ENCODE measurements at places on chromosomes 6 and 20.

DNA sequence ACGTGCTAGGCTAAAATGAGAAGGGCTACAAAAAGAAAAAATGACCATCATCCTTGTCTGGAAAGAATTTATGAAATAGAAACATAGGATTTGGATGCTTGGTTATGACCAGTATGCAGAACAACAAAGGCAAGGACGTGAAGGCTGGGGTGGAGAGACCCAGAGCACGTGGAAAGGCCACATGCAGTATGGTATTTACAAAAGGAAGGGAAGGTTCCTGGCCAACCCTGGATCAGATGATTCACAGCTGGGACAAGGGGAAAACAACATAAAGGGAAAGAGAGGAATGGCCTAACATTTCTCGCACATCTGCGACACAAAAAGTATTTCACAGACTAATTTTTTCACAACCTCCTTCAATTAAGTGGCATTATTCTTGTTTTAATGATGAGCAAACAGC, 8.2 kb downstream of the STX7 start:
- DNase-seq, result no peak

DNA sequence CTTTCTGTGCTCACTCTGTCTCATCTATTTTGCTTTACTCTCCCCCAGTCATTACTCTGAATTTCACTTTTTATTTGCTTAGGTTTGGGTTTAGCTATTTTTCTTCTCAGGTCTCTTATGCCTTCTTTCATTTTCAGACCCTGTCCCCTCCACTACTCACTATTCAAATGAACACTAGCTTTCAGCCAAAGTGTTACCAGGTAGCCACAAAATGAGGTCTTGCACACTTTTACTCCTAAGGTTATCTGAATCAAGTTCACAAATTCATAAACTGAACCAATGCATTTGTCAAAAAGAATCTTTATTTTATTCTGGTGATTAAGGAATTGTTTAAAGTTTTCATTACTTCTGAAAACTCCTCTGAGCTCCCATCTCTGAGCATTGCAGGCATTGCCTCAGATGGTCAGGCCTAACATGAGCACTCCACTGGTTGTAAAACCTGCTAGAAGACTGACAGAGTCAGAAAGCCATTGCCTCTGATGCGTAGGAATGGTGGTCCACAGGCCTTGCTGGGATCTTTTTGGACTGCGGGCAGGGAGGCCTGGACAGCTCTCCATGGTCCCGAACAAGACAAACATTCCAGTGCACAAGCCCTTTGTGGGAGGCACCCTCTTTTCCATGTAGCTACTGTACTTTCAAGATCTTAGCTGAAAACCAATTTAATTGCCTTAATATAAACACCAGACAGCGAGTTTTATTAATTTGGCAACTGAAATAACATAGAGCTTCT, 48.5 kb downstream of the FYN start:
- DNase-seq, result no peak

- DNase-seq, result no peak
Observed at GRCh38 chr20:47309806-47310426, 46.6 kb downstream of the ZMYND8 start.

- no peak for DNase-seq
Observed at GRCh38 chr20:21656308-21657067, 49.0 kb upstream of the PAX1 start.

- DNase-seq, result peak; percentile 18
Observed at GRCh38 chr6:160300076-160300695, 41.6 kb upstream of the SLC22A2 start.

DNA sequence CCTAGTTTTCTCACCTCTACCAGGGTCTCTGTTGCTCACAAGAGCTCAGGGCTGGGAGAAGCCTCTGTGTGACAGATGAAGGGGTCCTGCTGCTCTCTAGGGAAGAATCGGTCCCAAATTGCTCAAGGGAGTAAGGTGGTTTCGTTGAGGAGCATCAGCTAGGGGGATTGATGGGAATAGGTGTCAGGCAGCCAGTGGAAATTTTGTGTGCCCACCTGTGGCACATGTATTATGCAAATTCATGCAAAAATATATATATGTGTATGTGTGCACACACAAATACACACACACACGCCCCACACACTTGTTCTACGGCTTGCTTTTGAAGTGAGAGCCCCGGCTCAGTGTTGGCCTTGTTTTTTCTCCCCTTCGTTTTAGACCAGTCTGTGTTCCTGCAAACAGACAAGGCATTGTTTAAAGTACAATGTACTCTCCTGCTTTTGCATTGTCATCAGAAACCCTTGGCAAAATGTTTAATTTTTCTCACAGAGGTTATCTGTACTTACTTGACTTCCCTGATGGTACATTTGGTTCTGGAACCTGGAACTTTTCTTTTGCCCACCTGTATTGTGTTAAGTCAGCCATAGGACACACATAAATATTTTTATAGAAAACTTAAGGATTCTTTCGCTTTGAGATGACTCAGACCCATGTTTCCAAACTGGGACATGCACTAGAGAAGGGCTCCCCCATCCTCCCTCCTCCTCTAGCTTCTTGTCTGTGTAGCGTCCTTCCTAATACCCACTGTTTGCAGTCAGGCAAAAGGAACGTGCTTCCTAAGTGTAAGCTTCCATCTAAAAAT, 26.7 kb downstream of the FOXO3 start:
- peak; percentile 26 for DNase-seq

GRCh38 chr6:101539510-101540245, 146.2 kb downstream of the GRIK2 start:
- no peak for DNase-seq

DNA sequence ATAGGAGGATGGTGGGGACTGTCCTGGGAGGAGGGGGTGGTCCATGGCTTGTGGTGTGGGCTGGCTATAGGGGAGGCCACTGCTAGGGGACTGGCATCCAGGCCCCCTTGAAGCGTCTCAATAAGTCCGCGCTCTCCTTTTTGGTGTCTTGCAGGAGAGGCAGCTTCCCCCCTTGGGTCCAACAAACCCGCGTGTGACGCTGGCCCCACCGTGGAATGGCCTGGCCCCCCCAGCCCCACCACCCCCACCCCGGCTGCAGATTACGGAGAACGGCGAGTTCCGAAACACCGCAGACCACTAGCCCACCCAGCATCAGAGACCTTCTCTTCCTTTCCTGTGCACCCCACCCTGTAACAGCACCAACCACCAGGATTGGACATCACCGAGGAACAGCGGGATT, 2.8 kb upstream of the ZBTB9 start:
- DNase-seq, result no peak

- no peak for DNase-seq
Observed at GRCh38 chr6:33323623-33323948, 6.0 kb upstream of the ZBTB22 start.

DNA sequence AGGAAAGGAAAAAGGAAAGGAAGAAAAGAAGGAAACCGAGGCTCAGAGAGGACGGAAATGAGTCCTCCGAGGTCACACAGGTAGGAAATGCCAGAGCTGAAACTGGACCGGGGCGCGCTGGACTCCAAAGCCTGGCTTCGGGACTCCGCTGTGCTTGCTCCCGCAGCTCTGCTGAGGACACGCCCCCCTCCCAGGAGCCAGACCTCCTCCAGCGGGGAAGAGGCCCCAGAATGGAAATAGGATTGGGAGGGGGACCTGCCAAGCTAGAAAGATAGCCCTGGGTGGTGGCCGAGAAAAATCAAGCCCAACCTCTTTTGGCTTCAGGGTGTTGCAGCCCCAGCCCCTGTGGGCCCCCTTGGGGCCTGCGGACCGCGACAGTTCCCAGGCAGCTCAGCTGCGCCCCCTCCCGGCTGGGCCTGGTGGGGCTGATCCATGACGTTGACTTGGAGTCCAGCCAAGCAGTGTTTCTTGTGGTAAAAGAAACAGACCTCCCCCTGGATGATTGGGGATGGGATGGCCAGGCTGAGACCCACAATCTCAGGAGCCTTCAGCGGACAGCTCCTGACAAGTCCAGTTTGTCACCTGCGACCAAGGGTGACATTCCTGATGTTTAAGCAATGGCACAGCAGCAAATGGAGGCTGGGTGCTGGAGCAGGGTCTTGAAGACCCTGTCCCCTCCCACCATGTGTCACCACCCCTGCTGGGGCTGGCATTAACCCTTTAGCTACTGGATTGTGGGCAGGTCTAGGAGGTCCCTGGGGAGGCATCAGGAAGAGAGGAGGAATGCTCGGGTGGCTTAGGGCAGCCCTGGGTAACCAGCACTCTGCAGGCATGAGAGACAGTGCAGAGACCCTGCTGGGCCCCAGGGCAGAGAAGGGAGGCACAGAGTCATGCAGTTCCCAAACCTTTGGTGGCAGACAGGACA, 55.4 kb downstream of the RIPOR3 start:
- DNase-seq, result peak; percentile 57

DNA sequence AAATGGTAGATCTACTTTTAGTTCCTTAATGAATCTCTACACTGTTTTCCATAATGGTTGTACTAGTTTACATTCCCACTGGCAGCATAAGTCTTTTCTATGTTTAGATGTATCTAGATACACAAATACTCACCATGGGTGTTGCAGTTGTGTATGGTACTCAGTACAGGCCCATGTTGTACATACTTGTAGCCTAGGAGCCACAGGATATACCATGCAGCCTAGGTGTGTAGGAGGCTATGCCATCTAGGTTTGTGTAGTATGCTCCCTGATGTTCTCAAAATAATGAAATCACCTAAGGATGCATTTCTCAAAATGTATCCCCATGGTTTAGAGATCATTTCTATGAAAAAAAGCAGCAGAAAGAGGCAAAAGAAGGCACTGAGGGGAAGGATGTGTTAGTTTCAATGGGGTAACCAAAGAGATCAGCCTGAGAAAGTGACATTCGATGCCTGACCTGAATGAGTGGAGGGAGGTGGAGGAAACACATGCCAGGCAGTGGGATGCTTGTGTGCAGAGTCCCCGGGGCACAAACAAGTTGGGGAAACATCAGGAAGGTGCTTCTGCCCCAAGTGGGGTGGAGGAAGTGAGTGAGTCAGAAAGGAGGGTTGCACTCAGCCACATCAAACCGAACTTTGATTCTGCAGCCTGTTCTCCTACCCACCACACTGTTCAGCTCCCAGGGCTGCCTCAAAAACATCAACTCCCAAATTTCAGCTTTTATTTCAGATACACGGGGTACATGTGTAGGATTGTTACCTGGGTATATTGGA, 191.2 kb downstream of the ZNF217 start:
- no peak for DNase-seq

DNA sequence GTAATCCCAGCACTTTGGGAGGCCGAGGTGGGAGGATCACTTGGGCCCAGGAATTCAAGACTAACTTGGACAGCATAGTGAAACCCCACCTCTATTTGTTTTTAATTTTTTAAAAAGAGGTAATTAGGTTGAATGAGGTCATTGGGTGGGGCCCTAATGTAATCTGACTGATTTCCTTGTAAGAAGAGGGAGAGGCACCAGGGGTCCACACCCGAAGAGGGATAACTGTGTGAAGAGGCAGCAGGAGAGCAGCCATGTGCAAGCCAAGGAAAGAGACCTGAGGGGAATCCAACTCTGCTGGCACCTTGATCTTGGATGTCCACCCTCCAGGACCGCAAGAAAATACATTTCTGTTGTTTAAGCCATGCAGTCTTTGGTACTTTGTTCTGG, 63.4 kb downstream of the QRSL1 start:
- no peak for DNase-seq

GRCh38 chr20:32229251-32229747, 21.6 kb downstream of the POFUT1 start:
- DNase-seq, result no peak

DNA sequence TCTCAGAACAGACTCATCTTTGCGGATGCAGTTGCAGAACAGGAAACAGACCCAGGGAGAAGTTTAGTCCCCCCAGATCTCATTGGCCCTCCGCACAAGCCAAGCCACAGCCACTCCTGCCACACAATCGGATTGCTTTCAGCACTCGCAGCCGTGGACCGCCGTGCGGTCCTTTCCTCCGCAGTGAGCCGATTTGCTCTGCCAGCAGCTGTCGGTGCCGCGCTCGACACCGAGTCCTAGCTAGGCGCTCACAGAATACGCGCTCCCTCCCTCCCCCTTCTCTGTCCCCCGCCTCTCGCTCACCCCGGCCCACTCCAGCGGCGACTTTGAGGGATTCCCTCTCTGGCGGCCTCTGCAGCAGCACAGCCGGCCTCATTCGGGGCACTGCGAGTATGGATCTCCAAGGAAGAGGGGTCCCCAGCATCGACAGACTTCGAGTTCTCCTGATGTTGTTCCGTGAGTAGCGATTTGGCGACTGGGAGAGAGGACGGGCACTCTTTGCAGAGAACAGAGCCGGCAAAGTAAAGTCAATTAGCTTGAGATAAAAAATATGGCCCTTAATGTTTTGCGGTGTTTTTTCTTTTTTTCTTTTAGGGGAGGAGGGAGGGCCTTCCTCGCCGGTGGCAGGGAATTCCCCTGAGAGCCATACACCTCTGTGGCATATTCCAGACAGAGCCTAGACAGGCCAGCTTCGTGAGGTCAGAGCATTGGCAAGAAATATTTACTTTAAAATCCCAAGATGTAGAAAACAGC, at the start of gene LAMP5:
LAMP5 (plus strand) TSS at position 130 of the 753 bp plus-strand sequence; CDS start at position 393, 263 bp downstream.
- DNase-seq, result peak; percentile 73

- DNase-seq, result no peak
Observed at GRCh38 chr20:51584737-51585136, 42.2 kb upstream of the NFATC2 start.

DNA sequence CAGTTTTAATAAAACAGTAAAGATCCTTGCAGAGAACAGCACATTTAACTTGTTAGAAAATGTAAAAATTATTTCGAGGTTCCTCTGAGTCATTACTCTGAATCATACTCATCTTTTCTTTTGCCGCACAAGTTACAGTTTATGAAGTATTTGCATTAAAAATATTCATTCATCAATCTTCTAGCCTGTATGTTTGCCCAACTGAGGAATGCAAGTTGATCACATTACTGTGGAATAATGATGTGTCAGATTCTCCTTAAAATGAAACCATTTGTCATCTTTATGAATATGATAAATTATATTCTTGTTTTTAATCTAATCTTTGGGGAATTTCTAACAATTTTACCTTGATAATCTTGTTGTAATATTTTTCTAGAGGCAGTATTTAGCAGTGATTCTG, 340.4 kb upstream of the OPRM1 start:
- DNase-seq, result no peak

DNA sequence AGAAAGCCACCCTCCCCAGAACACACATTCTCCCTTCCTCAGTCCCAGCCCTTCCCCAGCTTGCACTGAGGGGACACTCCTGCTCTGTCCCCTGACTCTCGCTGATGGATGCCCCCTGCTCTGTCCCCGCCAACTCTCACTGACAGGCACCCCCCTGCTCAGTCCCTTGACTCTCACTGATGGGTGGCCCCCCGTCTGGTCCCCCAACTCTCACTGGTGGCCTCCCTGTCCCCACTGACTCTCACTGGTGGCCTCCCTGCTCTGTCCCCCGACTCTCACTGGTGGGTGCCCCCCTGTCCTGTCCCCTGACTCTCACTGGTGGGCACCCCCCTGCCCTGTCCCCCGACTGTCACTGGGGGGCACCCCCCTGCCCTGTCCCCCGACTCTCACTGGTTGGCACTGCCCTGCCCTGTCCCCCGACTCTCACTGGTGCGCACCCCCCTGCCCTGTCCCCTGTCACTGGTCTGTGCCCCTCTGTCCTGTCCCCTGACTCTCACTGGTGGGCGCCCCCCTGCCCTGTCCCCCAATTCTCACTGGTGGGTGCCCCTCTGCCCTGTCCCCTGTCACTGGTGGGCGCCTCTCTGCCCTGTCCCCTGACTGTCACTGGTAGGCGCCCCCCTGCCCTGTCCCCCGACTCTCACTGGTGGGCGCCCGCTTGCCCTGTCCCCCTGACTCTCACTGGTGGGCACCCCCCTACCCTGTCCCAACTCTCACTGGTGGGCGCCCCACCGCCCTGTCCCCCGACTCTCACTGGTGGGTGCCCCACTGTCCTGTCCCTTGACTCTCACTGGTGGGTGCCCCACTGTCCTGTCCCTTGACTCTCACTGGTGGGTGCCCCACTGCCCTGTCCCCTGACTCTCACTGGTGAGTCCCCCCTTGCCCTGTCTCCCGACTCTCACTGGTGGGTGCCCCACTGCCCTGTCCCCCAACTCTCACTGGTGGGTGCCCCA, 60.9 kb downstream of the GINS1 start:
- DNase-seq, result no peak

All from MG63 (cell line).